ENCODE measurements at places on chromosomes 11 and 22. TPM values are rescaled to one million over a fixed set of nuclear protein-coding genes. Genes with fewer than 3 reads are reported as not detected.

The DESI1 gene
- total RNA-seq: 22.5 TPM

The UCP3 gene
- 0.65 TPM for total RNA-seq

The PRG2 gene
- 0.11 TPM for total RNA-seq

The C11orf42 gene
- total RNA-seq: not detected

The FXYD2 gene
- 0.13 TPM for total RNA-seq

The POU2AF2 gene
- not detected for total RNA-seq

The IFITM10 gene
- total RNA-seq: 5.5 TPM

Data from articular chondrocyte of knee joint (primary cell).